ENCODE measurements at places on chromosomes 7 and 10.

- DNase-seq: no peak
Measured at GRCh38 chr10:114276671-114277070, 37.6 kb downstream of the VWA2 start.

GRCh38 chr7:149067869-149068268 lies 22.6 kb downstream of the ZNF786 start:
- DNase-seq: no peak

GRCh38 chr10:5095687-5096086 lies 1.5 kb downstream of the AKR1C3 start:
- DNase-seq: no peak

DNA sequence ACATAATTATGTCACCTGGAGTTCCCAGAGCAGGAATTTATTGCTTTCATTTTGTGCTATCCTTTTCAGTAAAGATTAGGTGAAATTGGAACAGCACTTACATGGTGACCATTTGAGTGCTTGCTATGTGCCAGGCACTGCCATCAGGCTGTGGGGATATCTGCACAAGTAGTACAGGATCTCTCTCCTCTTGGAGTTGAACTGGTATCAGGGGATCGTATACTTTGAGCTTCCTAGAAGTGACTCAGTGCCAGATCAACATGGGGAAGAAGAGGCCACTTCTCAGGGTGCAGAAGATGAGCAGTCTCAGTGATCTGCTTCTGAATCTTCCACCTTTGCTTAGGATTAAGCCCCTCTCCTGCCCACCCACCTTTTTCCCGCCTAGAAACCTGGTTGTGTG lies 29.5 kb downstream of the SGPL1 start:
- DNase-seq: no peak

DNA sequence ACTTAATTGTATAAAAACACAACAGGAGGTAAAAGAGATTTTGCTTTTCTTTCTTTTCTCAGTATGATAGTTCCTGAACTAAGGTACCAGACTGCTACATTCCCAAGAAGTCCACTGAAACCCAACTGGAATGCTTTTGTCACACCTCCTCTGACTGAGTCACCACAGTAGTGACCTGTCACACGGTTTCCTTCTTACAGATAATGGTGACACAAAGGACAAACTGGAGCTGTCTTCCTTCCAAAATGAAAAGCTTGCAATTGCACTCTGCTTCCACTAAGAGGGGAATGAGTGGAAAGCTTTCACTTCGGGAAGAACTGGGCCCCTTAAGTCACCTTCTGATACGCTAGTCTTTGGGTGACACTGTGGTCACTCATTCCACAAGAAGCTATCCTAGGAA lies 122.2 kb downstream of the KMT2E start:
- no peak for DNase-seq

GRCh38 chr7:82039621-82040020 lies 269.8 kb upstream of the HGF start:
- DNase-seq: no peak

DNA sequence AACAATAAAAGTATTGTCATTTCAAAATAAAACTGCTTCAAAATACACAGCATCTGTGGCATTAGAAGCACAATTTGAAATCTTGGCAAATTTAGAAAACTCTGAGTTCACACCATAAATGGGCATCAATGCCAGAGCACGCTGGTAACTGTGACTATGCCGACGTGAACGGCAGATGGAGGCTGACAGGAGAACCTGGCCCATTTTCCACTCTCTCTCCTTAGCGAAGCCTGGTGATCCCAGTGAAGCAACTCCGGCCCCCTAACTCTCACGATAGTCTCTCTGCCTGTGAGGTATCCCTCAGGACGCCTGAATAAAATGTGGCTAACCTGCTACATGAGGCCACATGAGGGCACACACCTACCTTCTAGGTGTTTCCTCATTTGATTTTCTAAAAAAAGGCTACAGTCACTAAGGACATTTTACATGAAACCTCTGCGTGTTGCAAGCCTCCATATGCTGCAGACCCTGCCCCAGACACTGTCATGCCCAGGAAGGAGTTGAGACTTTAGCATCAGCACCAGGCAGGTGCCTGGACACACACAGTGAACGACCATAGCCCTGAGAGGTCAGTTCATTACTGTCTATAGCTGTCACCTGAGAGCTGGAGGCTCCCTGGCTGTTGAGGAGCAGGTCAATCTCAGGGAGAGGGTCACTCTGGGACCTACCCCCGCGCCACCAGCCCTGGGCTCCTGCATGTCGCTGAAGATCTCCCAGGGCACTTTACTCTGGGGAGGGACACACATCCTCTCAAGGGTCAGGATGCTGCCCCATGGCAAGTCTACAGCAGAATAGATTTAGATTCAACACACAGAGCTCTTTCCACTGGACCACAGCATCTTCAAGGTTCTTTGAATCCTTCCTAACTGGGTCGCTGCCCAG lies 62.9 kb upstream of the CAMK2B start:
- DNase-seq: no peak

DNA sequence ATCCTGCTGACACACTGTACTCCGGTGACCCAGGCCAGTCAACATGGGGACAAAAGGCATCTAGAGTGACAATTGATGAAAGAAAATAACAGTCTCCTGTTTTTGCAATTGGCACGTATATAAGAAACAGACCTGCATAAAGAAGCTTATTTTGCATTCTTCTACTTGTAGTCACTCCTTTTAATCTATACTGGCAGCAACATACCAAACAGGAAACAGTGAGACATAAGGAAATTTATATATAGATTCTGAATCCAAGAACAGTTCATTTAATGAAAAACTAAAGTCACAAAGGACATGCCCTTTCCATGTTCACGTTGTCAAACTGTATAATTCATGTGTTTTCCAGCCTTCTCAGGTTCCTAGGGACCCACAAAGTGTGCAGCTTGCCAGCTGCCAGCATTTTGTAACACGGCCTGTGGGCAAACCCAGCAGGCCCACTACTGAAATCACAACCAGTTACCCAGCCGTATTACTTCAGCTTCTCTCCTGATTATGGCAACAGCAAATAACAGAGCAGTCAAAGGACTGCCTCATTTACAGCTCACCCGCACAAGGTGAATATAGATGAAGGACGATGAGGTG lies 72.3 kb downstream of the AMPH start:
- no peak for DNase-seq

GRCh38 chr10:102281102-102281487 lies 35.8 kb downstream of the GBF1 start:
- peak; percentile 83 for DNase-seq

- DNase-seq: no peak
Measured at GRCh38 chr10:108454793-108455192, 1290.3 kb upstream of the SORCS1 start.

GRCh38 chr7:80298201-80298600 lies 163.6 kb downstream of the GNAI1 start:
- no peak for DNase-seq

DNA sequence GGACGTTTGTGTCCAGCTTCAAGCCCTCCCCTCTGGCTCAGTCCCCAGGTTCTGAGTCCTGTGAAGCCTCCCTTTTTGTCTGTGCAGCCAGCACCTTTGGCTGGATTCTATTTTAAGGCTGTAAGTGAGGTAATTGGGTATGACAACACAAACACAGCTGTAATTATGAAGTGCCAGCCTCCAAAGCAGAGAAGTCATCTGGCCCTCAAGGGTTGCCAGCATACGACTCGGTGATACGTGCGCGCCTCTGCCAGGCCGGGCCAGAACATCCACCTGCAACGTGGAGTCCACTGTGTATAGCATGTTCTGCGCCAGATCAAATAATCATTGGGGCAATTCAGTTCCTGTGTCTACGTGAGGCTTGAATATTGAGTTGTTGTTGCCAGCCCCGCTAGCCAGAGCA lies 6.7 kb upstream of the FAM180A start:
- DNase-seq: no peak

DNA sequence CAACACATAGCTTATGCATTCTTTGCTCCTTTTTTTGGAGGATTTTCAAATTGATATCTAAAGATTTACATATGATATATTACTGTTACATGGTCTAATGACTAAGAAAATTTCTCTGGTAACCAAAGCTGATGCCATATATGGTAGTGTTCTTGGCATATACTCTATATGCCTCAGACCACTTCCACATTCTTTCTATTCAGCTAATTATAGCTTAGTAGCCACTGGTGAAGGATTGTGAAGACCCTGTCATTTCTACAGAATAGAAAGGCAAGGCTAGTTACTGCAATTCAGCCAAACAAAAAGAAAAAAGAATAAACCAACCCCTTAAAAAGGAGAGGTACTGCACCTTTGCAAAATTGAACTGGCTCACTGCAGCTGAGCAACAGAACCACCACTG lies 3.7 kb downstream of the PURB start:
- DNase-seq: peak; percentile 53

DNA sequence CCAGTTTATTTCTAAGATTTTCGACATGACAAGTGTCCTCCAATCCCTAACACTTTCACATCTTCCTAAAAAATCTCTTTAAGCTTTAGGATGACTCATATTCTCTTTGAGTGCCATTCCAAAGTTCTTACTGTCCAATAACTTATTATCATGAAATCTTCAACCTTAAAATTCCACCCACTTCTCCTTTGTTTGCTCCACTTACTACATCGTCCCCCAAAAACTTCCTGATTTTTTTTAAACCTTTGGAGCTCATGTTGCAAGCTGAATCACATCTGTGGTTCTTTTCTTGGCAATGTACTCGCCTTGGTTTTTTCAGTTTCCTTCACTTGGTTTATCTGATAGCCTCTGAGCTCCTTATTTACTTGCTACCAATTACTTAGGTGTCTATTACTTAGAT lies 39.2 kb upstream of the JCAD start:
- no peak for DNase-seq

DNA sequence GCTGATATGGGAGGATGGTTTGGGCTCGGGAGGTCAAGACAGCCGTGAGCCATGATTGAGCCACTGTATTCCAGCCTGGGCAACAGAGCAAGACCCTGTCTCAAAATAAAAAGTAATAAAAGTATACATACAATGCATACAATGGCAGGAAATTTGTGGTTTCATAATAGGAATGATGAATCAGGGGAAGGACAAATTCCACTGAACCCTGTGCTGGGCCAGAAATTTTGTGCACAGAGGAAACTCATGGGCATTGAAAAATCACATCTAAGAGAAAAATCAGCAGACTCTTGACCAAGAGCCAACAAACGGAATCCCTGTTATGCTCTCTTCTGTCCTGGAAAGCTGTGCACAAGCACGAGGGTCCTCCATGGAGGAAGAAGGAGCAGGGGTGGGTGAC lies 35.1 kb downstream of the SEM1 start:
- no peak for DNase-seq

DNA sequence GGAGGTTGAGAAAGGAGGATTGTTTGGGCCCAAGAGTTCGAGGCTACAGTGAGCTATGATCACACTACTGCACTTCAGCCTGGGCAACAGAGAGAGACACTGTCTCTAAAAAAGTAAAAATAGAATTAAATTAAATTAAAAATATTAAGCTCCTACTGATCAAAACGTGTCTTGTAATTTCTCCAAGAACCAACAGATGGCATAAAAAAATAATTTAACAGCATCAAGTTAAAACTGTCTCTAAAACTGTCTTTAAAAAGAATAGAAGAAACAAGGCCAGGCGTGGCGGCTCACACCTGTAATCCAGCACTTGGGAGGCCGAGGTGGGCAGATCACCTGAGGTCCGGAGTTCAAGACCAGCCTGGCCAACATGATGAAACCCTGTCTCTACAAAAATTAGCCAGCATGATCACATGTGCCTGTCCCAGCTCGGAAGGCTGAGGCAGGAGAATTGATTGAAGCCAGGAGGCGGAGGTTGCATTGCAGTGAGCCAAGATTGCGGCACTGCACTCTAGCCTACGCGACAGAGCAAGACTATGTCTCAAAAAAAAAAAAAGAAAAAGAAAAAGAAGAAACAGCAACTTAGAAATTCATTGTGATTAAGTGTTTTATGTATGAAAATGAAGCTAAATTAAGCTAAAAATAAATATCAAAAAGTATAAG lies 24.5 kb downstream of the MTPAP start:
- DNase-seq: no peak

- no peak for DNase-seq
Measured at GRCh38 chr10:53122281-53122680, 349.7 kb upstream of the MBL2 start.

DNA sequence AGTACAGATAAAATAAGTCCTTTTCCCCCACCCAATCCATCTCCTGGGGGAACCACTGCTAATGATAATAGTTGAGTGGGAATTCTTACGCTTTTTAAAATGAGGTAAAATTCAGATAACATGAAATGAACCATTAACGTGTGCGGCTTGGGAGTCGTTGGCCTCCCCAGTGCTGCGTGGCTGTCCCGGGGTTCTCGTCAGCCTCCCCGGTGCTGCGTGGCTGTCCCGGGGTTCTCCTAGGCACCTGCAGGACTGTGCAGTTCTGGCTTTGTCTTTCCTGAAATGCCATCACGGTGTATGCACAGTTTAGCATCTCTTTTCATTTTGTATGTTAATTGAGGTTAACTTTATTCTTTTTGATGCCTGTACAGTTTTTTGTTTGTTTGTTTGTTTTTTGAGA lies 13.5 kb downstream of the SUN1 start:
- DNase-seq: no peak

DNA sequence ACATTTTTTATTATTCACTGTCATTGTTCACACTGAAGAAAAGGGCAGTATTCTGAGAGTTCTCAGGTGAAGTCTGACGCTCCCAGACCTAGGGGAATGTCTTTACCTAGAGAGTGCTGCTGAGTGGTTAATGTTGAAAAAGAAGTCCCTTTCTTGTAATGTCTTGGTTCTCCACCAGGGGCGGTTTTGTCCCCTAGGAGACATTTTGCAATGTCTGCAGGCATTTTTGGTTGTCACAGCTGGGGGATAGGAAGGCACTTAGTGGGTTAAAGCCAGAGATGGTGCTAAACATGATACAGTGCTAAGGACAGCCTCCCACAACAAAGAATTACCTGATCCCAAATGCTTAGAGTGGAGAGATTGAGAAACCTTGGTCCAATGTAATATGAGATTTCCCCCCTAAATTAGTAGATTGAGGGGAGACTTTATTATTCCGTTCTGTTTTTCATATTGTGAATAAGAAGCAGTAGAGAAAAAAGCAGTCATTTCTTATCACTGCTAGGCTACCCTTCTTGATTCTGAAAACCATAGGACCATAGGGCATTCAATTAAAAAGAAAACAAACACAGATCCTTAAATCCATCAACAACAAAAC lies 13.1 kb downstream of the UMAD1 start:
- DNase-seq: peak; percentile 36

DNA sequence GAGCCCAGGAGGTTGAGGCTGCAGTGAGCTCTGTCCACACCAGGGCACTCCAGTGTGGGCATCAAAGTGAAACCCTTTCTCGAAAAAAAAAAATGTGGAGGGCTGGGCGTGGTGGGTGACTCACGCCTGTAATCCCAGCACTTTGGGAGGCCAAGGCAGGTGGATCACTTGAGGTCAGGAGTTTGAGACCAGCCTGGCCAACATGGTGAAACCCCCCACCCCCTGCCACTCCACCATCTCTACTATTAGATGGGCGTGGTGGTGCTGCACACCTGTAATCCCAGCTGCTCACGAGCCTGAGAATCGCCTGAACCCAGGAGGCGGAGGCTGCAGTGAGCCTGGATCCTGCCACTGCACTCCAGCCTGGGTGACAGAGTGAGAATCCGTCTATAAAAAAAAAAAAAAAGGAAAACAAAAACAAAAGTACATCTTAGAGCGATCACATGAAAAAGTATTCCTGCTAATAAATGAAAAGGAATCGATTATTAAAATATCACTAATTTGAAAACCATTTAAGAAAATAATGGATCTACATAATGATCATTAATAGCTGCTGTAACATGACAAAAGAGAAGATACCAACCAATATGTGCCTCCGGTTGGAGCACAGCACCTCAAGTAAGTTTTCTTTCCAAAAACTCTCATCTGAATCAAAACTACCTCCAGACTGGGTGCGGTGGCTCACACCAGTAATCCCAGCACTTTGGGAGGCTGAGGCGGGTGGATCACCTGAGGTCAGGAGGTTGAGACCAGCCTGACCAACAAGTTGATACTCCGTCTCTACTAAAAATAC lies 4.9 kb downstream of the HNRNPF start:
- no peak for DNase-seq
